Osteocyte (in vitro differentiated cells): ENCODE measurements at places on chromosomes 2 and 18. TPM values are rescaled to one million over a fixed set of nuclear protein-coding genes. Genes with fewer than 3 reads are reported as not detected.

CRYBA2 gene
- not detected in 2 replicates for total RNA-seq

GRCh38 chr2:113124181-113124961 lies 3.0 kb upstream of the IL1RN start:
- no peaks in the 10 kb centered on the region for H3K36me3 ChIP-seq
- no peaks in the 10 kb centered on the region for H3K4me1 ChIP-seq
- no peak overlapping the region for H3K4me3 ChIP-seq
- H3K27me3 ChIP-seq = peaks cover 65% of the 10 kb centered on the region
- DNase-seq = peak; percentile 54
- H3K27ac ChIP-seq = no peak overlapping the region

GRCh38 chr2:23330214-23330613 lies 54.8 kb upstream of the KLHL29 start:
- no peaks in the 10 kb centered on the region for H3K4me1 ChIP-seq
- no peak overlapping the region for H3K27ac ChIP-seq
- peaks cover 34% of the 10 kb centered on the region for H3K27me3 ChIP-seq
- no peaks in the 10 kb centered on the region for H3K36me3 ChIP-seq
- H3K4me3 ChIP-seq = no peak overlapping the region

DNA sequence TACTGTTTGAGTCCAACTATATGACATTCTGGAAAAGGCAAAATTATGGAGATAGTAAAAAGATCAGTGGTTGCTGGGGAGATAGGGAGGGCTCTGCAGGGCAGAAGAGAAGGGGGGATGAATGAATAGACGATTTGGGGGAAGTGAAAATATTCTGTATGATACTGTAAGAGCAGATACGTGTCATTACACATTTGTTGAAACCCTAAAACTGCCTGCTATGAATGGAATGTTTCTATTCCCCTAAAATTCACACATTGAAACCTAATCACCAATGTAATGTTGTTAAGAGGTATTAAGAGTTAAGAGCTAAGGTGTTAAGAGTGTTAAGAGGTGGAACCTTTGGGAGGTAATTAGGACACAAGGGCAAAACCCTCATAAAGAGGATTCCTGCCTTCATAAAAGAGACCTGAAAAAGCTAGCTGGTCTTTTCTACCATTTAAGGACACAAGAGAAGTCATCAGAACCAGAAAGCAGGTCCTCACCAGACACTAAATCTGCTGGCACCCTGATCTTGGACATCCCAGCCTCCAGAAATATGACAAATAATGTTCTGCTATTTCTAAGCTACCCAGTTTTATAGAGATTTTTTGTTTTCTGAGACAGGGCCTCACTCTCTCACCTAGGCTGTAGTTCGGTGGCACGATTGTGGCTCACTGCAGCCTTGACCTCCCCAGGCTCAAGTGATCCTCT lies 76.2 kb downstream of the ATAD2B start:
- peaks cover 13% of the 10 kb centered on the region for H3K36me3 ChIP-seq
- H3K4me3 ChIP-seq = no peak overlapping the region
- H3K27ac ChIP-seq = no peak overlapping the region
- DNase-seq = no peak

DNA sequence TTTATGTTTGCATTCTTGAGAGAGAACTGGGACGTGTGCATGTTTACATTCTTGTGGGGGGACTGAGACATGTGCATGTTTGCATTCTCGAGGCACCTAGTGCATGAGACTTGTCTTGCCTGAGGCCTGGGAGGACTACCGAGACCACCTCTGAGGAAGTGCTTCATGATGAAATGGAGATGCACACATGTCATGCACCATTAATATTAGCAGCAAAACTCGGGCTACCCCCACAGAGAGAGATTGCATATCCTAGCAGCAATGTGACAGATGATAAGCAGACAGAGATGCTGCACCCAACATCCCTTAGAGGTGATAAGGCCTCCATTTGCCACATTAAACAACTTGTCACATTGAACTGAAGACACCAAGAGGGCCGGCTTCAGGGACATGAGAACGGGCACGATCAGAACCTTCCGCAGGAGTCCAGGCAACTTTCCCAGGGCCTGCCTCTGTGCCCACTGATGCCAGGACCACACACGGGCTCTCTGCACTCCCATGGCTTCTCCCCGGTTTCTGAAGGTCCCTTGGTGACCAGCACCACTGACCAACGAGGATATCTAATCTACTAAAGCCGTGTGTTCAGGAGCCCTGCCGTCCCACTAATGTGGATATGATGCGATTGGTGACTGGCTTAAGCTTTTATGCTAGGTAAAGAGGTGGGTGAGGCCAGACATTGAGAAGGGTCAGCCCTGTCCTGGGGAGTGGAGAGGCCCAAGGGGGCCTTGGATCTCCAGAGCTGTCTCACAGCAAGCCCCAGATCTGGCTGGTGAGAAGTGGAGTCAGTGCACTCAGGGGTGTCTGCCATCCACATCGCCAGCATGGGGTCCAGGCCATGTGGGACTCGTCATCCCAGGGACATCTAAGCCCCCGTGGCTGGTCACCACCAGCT lies 208.3 kb downstream of the NDUFA10 start:
- DNase-seq = peak; percentile 75
- no peak overlapping the region for H3K27ac ChIP-seq
- H3K4me3 ChIP-seq = no peak overlapping the region
- H3K4me1 ChIP-seq = no peaks in the 10 kb centered on the region
- no peaks in the 10 kb centered on the region for H3K27me3 ChIP-seq
- H3K36me3 ChIP-seq = no peaks in the 10 kb centered on the region
